ENCODE measurements at places on chromosomes 6 and 20. TPM values are rescaled to one million over a fixed set of nuclear protein-coding genes. Genes with fewer than 3 reads are reported as not detected.

UNC5CL gene
- total RNA-seq = 1.7 TPM

DBNDD2 gene
- total RNA-seq = 77.1 TPM

TTBK1 gene
- 0.15 TPM for total RNA-seq

POU5F1 gene
- total RNA-seq = 1.4 TPM

SCUBE3 gene
- total RNA-seq = 0.10 TPM

ADGRF5 gene
- 40.0 TPM for total RNA-seq

GRCh38 chr6:4924661-4925271, 79.1 kb downstream of the RPP40 start:
- H3K4me3 ChIP-seq = no peak overlapping the region
- no peak for DNase-seq
- H3K4me1 ChIP-seq = no peaks in the 10 kb centered on the region
- H3K36me3 ChIP-seq = no peaks in the 10 kb centered on the region
- H3K27ac ChIP-seq = no peak overlapping the region

- H3K27me3 ChIP-seq = peaks cover 87% of the 10 kb centered on the region
- H3K36me3 ChIP-seq = no peaks in the 10 kb centered on the region
- no peak for DNase-seq
- H3K4me3 ChIP-seq = no peak overlapping the region
- no peak overlapping the region for H3K27ac ChIP-seq
Observed at GRCh38 chr6:33018904-33019303, 9.5 kb upstream of the HLA-DOA start.

- DNase-seq = peak; percentile 86
- peak overlapping the region; percentile 25 for H3K4me3 ChIP-seq
Observed at GRCh38 chr6:10441004-10441654, 26.3 kb upstream of the TFAP2A start.

DNA sequence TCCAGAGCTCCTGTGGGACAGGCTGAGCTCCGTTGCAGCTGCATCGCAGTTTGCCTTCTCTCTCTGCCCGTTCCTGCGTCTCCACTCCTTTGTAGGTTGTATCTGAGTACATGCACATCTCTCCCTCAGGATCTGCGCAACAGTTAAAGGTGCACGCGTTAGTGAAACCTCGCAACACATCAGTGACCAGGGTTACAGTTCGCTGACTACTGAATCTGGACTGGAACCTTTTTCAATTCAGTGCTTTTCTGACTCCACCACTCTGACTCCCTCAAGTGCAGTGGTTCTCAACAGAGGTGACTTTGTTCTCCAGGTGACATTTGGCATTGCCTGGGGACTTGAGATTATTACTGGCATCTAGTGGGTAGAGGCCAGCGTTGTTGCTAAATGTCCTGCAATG, 44.0 kb downstream of the UST start:
- DNase-seq = no peak
- no peaks in the 10 kb centered on the region for H3K4me1 ChIP-seq
- no peak overlapping the region for H3K4me3 ChIP-seq
- no peaks in the 10 kb centered on the region for H3K36me3 ChIP-seq
- no peaks in the 10 kb centered on the region for H3K27me3 ChIP-seq
- H3K27ac ChIP-seq = no peak overlapping the region

GRCh38 chr6:160331204-160331603, 17.0 kb upstream of the SLC22A3 start:
- H3K27me3 ChIP-seq = no peaks in the 10 kb centered on the region
- H3K4me1 ChIP-seq = no peaks in the 10 kb centered on the region
- H3K27ac ChIP-seq = no peak overlapping the region
- no peak overlapping the region for H3K4me3 ChIP-seq
- no peaks in the 10 kb centered on the region for H3K36me3 ChIP-seq
- no peak for DNase-seq

- no peaks in the 10 kb centered on the region for H3K27me3 ChIP-seq
- H3K36me3 ChIP-seq = no peaks in the 10 kb centered on the region
- no peak overlapping the region for H3K27ac ChIP-seq
- H3K4me1 ChIP-seq = no peaks in the 10 kb centered on the region
- no peak overlapping the region for H3K4me3 ChIP-seq
- no peak for DNase-seq
Observed at GRCh38 chr6:90530882-90531281, 56.0 kb downstream of the MAP3K7 start.

- DNase-seq = no peak
- H3K27ac ChIP-seq = no peak overlapping the region
- no peak overlapping the region for H3K4me3 ChIP-seq
- H3K4me1 ChIP-seq = peaks cover 8% of the 10 kb centered on the region
Observed at GRCh38 chr6:108365478-108365877, 70.6 kb downstream of the AFG1L start.

DNA sequence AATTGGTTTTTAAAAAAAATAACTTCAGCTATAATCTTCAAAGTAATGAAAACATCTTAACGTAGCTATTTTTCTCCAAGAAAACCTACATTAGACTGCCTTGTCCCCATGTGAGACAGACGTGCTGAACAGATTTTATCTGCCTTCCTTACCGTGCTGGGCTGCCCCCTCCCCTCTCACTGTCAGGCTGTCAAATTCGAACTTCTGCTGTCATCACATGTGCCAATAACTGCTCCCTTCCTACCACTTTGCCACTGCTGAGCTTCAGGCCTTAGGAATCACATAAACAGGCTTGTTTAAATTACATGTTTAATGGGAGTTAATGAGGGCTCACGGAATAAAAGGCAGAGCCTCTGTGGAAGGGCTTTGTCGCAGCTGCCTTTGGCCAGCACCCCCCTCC, 77.0 kb upstream of the NHSL1 start:
- H3K36me3 ChIP-seq = no peaks in the 10 kb centered on the region
- no peak overlapping the region for H3K27ac ChIP-seq
- H3K4me1 ChIP-seq = no peaks in the 10 kb centered on the region
- no peaks in the 10 kb centered on the region for H3K27me3 ChIP-seq
- no peak overlapping the region for H3K4me3 ChIP-seq

DNA sequence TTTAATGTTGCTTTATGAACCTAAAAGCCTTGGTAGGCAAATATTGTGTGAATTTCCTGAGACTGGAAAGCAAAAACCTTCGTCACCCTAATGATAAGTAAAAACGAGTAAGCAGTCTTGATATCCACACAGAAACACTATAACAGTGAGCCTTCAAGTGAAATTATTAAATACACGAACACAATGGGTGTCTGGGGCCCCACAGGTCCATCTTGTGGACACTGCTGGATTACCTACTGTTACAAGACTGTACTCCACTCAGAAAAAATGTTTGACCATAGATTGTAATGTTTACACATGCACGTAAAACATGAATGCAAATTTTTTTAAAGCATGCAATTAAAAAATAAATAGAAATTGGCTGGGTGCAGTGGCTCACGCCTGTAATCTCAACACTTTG, 466.9 kb downstream of the CD83 start:
- H3K4me3 ChIP-seq = no peak overlapping the region
- H3K27ac ChIP-seq = no peak overlapping the region
- H3K36me3 ChIP-seq = no peaks in the 10 kb centered on the region
- H3K27me3 ChIP-seq = no peaks in the 10 kb centered on the region
- H3K4me1 ChIP-seq = no peaks in the 10 kb centered on the region
- no peak for DNase-seq

- no peak overlapping the region for H3K27ac ChIP-seq
Observed at GRCh38 chr6:11271228-11272020, 39.0 kb upstream of the NEDD9 start.

DNA sequence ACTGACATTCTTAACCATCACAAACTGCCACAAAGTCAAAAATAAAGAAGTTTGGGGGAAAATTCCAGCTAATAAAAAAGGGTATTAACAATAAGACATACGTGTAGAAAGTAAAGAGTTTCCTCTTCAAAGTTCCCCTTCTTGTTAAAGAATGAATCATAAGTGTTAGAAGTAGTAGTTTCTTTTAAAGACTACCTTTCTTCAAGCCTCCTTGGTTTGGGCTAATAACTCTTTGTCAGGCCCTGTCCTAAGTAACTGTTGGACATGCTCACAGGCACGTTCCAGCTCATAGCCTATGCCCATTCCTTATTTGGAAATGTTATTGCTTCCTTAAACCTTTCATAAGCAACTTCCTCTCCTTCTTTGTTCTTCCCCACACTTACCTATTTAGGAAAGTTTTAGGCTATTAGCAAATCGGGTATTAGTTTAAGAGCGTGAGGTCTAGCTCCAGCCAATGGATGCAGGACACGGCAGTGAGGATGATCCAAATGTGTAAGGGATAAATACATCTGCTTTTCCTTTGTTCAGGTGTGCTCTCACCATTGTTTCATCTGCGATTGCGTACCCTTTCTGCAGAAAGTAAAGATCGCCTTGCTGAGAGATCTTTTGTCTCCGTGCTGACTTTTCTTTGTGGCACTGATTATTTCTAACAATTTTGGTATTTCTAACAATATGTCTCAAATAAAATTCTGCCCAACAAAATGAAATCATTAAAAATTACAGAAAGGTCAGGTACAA, 64.9 kb downstream of the CHD6 start:
- H3K27me3 ChIP-seq = no peaks in the 10 kb centered on the region
- DNase-seq = no peak
- H3K36me3 ChIP-seq = 0 out of 2 replicates have a peak, but pooled peaks cover 7% of the 10 kb centered on the region
- H3K4me3 ChIP-seq = no peak overlapping the region
- H3K27ac ChIP-seq = peak overlapping the region; percentile 76
- H3K4me1 ChIP-seq = peaks cover 9% of the 10 kb centered on the region

- H3K4me1 ChIP-seq = peaks cover 36% of the 10 kb centered on the region
- DNase-seq = peak; percentile 91
- H3K36me3 ChIP-seq = no peaks in the 10 kb centered on the region
- H3K27me3 ChIP-seq = no peaks in the 10 kb centered on the region
- H3K27ac ChIP-seq = peak overlapping the region; percentile 74
Observed at GRCh38 chr6:87723170-87724078, 21.4 kb upstream of the AKIRIN2 start.

GRCh38 chr6:143399775-143400174, 50.7 kb downstream of the ADAT2 start:
- H3K27me3 ChIP-seq = no peaks in the 10 kb centered on the region
- H3K36me3 ChIP-seq = no peaks in the 10 kb centered on the region
- no peak overlapping the region for H3K27ac ChIP-seq
- H3K4me1 ChIP-seq = peaks cover 70% of the 10 kb centered on the region

GRCh38 chr20:9523636-9524035, 9.2 kb downstream of the LAMP5 start:
- H3K4me1 ChIP-seq = no peaks in the 10 kb centered on the region
- DNase-seq = no peak
- no peaks in the 10 kb centered on the region for H3K36me3 ChIP-seq
- peaks cover 25% of the 10 kb centered on the region for H3K27me3 ChIP-seq

DNA sequence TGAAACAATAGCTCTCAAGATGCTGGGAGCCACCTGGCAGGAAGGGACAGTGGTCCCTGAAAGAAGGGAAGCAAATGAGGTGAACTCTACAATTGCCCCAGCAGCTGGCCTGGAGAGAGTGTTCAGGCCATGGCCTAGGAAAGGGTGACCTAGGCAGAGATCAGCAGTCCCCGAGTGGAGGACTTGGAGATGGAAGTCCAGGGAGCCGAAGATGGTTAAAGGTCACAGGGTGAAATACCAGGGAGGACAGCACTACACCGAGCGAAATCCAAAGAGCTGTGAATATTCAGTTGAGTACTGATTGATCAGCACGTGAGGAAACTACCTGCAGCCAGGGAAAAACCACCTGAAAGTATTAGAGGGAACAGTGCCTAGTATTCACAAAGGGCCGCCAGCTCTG, 133.1 kb downstream of the HIVEP2 start:
- H3K4me1 ChIP-seq = no peaks in the 10 kb centered on the region
- no peak for DNase-seq
- no peaks in the 10 kb centered on the region for H3K36me3 ChIP-seq
- H3K27me3 ChIP-seq = no peaks in the 10 kb centered on the region
- H3K27ac ChIP-seq = no peak overlapping the region
- no peak overlapping the region for H3K4me3 ChIP-seq

GRCh38 chr6:106315765-106316374, 9.7 kb downstream of the ATG5 start:
- DNase-seq = no peak
- no peak overlapping the region for H3K27ac ChIP-seq
- no peaks in the 10 kb centered on the region for H3K27me3 ChIP-seq
- peaks cover 13% of the 10 kb centered on the region for H3K36me3 ChIP-seq
- no peak overlapping the region for H3K4me3 ChIP-seq
- H3K4me1 ChIP-seq = peaks cover 8% of the 10 kb centered on the region

- no peaks in the 10 kb centered on the region for H3K36me3 ChIP-seq
- no peak overlapping the region for H3K4me3 ChIP-seq
- no peaks in the 10 kb centered on the region for H3K4me1 ChIP-seq
- DNase-seq = no peak
Observed at GRCh38 chr6:146666909-146667308, 68.1 kb downstream of the ADGB start.

DNA sequence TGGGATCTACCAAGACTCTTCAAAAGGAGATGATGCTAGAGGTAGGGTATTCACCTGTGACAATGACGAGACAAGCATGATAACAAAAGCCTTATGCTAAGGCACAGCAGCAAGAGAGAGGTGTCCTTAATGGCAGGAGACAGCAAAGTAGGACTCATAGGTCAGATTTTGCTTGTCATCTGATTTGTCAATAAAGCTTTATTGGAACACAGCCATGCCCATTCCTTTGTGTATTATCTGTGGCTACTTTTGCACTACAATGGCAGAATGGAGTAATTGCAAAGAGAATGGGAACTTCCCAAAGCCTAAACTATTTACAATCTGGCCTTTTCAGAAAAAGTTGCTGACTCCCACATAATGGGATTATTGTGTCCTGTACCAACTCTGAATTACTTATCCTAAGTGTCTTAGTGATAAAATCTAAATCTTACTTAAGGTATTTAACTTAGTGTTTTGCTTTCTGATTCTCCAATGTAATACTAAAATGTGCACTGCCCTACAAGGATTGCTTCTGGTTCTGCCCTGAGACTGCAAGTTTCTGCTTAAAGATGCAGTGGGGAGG, 221.6 kb downstream of the CDC5L start:
- no peaks in the 10 kb centered on the region for H3K4me1 ChIP-seq
- no peak for DNase-seq
- no peak overlapping the region for H3K4me3 ChIP-seq
- H3K36me3 ChIP-seq = no peaks in the 10 kb centered on the region
- no peaks in the 10 kb centered on the region for H3K27me3 ChIP-seq
- no peak overlapping the region for H3K27ac ChIP-seq

DNA sequence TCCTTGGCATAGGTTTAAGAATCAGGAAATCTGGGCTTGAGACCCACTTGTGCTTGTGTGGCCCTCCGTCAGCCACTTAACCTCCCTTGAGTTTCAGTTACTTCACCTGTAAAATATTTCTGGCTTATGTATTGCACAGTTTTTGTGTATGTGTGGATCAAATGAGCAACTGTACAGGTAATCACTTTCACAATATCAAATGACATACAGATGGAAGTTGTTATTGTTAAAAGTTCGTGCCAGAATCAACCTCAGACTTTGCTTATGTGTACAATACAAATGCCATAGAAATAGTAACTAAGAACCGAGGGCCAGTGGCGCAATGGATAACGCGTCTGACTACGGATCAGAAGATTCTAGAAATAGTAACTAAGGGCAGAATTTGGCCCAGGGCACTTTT, 65.6 kb upstream of the KIF13A start:
- peak overlapping the region; percentile 40 for H3K4me3 ChIP-seq
- H3K27ac ChIP-seq = peak overlapping the region; percentile 79
- peak; percentile 32 for DNase-seq
- H3K4me1 ChIP-seq = peaks cover 47% of the 10 kb centered on the region

- H3K4me1 ChIP-seq = no peaks in the 10 kb centered on the region
- no peak for DNase-seq
- H3K27me3 ChIP-seq = no peaks in the 10 kb centered on the region
Observed at GRCh38 chr6:111173946-111174345, 86.6 kb downstream of the SLC16A10 start.

- no peak overlapping the region for H3K4me3 ChIP-seq
- DNase-seq = peak; percentile 64
- peak overlapping the region; percentile 80 for H3K27ac ChIP-seq
- no peaks in the 10 kb centered on the region for H3K27me3 ChIP-seq
- H3K36me3 ChIP-seq = no peaks in the 10 kb centered on the region
Observed at GRCh38 chr6:33840048-33840926, 36.5 kb upstream of the MLN start.

GRCh38 chr6:106188104-106188794, 102.1 kb downstream of the PRDM1 start:
- no peak overlapping the region for H3K4me3 ChIP-seq
- no peaks in the 10 kb centered on the region for H3K27me3 ChIP-seq
- H3K36me3 ChIP-seq = peaks cover 12% of the 10 kb centered on the region
- no peaks in the 10 kb centered on the region for H3K4me1 ChIP-seq
- H3K27ac ChIP-seq = no peak overlapping the region

Measured in PC-9 (cell line).